ENCODE measurements at places on chromosomes 5 and 9. TPM values are rescaled to one million over a fixed set of nuclear protein-coding genes. Genes with fewer than 3 reads are reported as not detected.

DNA sequence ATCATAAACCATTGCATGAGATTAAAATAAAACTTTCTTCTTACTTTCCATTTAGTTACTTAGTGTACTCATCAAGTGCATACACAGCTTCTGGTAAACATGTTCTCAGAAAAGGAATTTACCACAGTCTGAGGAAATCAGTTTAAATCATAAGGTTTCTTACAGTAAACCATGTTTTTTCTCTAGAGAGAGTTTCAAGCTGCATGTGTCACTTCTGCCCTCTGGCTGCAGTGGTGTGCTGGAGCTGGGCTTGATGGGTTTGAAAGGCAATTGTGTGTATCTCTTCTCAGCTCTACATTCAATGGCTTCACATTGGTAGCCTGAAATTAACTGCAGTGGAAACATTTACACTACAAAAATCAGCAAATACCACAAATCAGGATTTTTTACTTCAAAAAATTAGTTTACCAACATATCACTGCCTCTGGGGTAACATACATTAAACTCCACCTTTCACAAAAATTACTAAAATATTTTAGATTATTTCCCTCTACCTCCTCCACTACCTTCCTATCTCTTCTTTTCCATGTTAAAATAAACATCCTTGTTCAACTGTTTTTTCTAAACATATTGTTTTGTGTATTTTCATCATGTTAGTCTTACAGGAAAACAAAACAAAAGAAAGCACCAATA, 414.3 kb downstream of the ANXA1 start:
- DNase-seq, result no peak

DNA sequence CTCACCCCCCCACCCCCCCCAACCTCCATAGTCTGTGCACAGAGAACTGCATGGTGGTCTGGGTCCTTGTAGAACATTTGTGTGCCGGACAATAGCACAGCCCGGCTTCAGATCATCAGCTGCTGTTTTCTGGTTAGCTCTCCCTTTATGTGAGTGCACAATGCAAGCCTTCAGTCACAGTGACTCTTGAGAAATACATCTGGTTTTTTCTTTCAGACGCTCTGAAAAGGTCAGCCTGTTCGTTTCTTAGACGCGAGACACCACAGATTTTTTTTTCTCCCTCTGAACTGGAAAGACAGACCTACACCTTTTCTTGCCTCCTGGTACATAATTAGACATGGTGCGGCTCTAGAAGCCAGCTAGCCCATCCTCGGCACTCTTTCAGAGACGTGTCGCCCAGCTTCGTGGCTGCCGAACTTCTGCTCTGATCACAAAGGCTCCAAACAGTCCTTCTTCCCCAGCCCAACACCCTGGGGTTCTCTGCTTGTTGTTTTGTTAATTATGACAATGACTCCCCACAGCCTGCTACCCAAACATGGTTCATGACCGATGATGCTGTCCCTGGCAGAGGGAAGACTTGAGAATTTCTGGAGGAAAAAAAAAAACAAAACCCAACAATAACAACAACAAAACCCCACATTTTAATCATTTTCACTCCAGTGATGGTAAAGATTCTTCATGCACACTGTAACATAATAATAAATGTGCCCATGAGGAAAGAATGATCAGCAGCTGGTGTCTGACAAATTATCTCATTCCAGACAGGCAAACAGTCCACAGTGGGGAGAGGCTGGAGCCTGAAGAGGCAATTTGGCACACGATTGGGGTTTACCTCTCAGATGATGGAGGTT, 241.4 kb upstream of the ZNF462 start:
- DNase-seq, result no peak

DNA sequence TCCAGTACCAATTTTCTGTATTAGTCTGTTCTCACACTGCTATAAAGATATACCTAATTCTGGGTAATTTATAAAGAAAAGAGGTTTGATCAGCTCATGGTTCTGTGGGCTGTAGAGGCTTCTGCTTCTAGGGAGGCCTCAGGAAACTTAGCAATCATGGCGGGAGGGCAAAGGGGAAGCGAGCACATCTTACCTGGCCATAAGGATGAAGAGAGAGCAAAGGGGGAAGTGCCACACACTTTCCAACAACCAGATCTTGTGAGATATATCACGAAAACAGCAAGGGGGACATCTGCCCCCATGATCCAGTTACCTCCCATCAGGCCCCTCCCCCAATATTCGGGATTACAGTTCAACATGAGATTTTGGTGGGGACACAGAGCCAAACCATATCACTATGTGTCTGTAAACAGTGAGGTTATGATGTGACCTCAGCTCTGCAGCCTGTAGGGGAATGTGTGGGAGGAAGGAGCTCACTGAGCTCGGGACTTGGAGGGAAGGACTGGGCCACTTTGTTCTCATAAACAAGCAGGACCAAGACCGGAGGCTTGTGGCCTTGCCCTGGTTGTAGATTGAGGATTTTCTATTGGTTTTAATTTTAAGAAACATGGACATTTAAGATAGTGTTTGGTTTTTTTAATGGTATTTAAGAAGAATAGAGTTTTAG, 85.2 kb downstream of the EHMT1 start:
- DNase-seq, result peak; percentile 57

DNA sequence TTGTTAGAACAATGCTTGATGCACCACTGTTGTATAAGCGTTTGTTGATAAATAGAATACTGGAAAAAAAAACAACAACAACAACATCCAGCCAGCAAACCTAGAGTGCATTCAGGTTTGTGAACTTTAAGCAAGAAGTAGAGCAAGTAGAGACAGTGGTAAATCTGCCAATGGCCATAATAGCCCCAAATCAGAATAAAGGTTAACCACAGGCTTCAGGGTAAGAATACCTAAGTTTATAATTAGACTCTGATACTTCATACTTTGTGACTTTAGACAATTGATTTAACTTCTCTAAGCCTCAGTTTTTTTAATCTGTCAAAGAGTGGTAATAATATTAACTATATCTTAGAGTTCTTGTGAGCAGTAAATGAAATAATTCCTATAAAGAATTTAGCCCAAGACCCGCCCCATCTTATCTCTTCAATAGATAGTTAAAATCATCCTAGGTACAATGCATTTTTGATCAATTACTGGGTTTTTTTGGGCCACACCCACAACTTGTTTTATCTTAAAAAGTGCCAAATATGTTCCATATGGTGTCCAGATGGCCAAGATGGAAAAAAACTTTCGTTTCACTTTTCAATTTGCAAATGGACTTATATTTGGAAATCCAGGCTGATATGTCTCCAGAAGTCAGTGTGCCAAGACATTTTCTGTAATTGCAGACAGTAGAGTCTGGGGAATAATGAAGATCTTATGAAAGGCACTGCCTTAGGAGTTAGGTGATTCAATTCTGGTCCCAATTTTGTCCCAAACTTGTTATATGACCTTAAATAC, 24.5 kb upstream of the DPYSL3 start:
- peak; percentile 77 for DNase-seq

CNTNAP3B gene
- total RNA-seq, result 2.2 TPM

- peak; percentile 79 for DNase-seq
Measured at GRCh38 chr9:84322828-84323227, 17.7 kb downstream of the SLC28A3 start.

IFNA2 gene
- not detected for total RNA-seq

FCN2 gene
- not detected for total RNA-seq

GRCh38 chr9:13109781-13110180, 169.7 kb downstream of the MPDZ start:
- DNase-seq, result no peak

- no peak for DNase-seq
Measured at GRCh38 chr5:34449639-34450038, 206.5 kb upstream of the RAI14 start.

OR1Q1 gene
- not detected for total RNA-seq

GRCh38 chr9:85053206-85053786, 383.8 kb downstream of the NTRK2 start:
- DNase-seq, result no peak

IFNK gene
- total RNA-seq, result not detected

- DNase-seq, result no peak
Measured at GRCh38 chr9:133163504-133164172, at the start of gene GBGT1. Gene GBGT1, minus strand, starts transcription at chr9:133163914. Its CDS starts 1,502 bp downstream, at chr9:133162412.

GRCh38 chr5:1052076-1052475, 43.5 kb downstream of the NKD2 start:
- no peak for DNase-seq

GPR150 gene
- total RNA-seq, result under 0.01 TPM

PLK2 gene
- total RNA-seq, result 322 TPM

GRCh38 chr5:139748505-139748826, 47.1 kb upstream of the PSD2 start:
- DNase-seq, result no peak

All from IMR-90 (cell line).